ENCODE measurements at places on chromosomes 6 and 20. TPM values are rescaled to one million over a fixed set of nuclear protein-coding genes. Genes with fewer than 3 reads are reported as not detected.

The JAG1 gene
- total RNA-seq = 96.7 TPM

The RAD21L1 gene
- not detected for total RNA-seq

The PRL gene
- total RNA-seq = 0.58 TPM

The AHCY gene
- total RNA-seq = 56.8 TPM

The CTCFL gene
- 0.16 TPM for total RNA-seq

The SLC17A4 gene
- total RNA-seq = 0.10 TPM

The RGS17 gene
- total RNA-seq = 4.6 TPM

The CCN2 gene
- 99.8 TPM for total RNA-seq

The AIF1 gene
- 60.1 TPM for total RNA-seq

The RBPJL gene
- total RNA-seq = not detected

The GTSF1L gene
- not detected for total RNA-seq

The COL19A1 gene
- total RNA-seq = not detected

The CAGE1 gene
- not detected for total RNA-seq

The IP6K3 gene
- 0.13 TPM for total RNA-seq

DNA sequence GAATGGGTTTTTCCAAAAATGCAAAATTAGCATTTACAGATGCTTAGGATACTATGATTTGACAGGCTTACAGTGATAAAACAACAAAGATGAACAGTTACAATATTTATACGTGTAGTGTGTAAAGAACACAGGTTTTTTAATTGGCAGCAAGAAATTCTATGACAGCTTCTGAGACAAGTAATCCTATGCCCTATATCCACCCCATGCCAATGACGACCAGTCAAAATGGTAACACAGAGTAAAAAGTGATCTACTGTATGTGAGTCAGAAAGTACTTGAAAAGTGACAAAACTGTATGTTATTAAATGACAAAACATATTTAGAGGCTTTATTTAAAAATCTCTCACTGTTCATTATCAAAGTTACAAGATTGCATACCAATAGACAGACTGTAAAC is 99.5 kb downstream of the PRDM1 start:
- no peak for DNase-seq

- DNase-seq = no peak
Measured at GRCh38 chr20:58613061-58613854, 37.8 kb upstream of the STX16 start.

- no peak for DNase-seq
Measured at GRCh38 chr6:52138284-52138683, 47.9 kb upstream of the IL17A start.

DNA sequence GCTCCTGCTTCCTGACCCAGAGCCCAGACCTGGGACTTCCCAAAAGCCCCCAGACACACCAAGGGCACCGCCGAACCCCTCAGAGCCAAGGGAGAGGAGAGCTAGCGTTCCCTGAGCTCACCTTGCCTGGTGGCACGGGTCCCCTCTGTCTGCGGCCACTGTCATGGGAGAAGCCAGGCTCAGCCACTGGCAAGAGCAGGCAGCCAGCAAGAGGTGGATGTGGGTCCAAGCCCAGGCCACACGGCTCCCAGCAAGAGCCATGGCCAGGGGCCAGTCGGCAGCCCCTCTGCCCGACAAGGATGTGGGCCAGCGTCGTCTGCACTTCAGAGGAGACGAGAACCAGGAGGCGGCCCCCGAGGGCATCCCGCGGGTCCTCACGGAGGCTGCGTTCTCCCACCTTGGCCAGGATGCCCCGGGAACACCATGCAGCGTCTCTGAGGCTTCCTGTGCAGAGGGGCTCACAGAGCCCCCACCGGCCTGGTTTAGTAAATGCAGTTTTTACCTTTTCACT is 2.2 kb upstream of the PPDPF start:
- no peak for DNase-seq

- no peak for DNase-seq
Measured at GRCh38 chr20:46774236-46774635, 64.8 kb downstream of the SLC2A10 start.

- DNase-seq = no peak
Measured at GRCh38 chr20:57548177-57549058, 12.5 kb upstream of the PCK1 start.

DNA sequence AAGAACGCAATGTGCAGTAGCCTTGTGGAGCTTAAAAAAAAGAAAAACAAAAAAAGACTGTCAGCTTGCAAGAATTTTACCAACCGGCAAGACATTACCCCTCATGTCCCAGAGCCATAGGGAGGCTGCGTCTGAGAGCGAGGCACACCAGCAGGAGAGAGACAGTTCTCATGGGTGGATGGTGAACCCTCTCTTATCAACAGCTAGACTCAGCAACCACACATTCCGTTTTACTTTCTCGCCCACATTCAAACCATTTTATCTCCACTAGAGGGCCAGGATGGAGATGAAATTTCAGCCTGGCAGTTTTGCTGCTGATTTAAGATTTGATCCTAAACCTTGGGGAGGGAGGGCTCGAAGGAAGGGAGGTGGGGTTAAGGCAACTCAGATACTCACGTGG is 247.0 kb downstream of the ATXN1 start:
- DNase-seq = no peak

- no peak for DNase-seq
Measured at GRCh38 chr6:127077886-127078285, 40.6 kb upstream of the RSPO3 start.

- no peak for DNase-seq
Measured at GRCh38 chr20:41004531-41005360, 23.9 kb upstream of the TOP1 start.

- no peak for DNase-seq
Measured at GRCh38 chr20:45612314-45612713, 17.2 kb upstream of the WFDC10A start.

GRCh38 chr6:97841763-97842162 is 558.7 kb upstream of the MMS22L start:
- no peak for DNase-seq

DNA sequence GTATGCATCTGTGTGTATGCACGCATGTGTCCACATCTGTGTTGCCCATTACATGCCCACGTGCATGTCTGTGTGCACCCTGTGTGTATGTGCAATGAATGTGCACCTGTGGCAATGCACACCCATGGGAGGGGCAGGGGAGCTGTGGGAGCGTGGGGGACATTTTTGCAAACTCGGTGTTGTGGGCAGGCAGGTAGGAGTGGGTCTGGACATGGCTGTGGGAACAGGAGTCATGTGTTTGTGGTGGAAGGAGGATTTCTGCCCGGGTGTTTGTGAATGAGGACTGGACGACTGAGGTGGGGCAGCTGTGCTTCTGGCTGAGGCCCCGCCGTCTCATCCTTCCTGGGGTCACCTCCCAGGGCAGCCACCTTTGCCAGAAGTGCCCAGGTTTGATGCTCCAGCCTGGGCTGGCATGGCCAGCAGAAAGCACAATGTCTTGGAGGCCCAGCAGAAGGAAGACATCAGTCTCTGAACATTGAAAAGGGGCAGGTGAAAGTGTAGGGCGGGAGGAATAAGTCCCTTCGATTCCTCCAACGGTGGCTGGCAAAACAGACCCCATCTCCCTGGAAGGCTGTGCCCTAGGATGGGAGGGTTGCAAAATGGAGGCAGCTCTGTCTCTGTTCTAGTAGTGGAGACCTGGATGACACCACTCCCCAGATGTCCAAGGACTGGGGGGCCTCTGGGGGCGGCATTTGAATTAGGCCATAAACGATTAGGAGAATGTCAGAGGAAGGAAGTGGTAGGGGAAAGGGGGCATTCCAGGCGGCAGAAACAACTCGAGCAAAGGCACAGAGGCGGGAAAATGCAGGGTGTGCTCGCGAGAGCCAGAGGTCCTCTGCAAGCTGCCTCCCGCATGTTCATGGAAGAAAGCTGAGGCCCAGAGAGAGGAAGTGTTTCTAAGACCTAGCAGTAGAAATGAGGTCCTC is 19.1 kb upstream of the ARMC12 start:
- DNase-seq = no peak

DNA sequence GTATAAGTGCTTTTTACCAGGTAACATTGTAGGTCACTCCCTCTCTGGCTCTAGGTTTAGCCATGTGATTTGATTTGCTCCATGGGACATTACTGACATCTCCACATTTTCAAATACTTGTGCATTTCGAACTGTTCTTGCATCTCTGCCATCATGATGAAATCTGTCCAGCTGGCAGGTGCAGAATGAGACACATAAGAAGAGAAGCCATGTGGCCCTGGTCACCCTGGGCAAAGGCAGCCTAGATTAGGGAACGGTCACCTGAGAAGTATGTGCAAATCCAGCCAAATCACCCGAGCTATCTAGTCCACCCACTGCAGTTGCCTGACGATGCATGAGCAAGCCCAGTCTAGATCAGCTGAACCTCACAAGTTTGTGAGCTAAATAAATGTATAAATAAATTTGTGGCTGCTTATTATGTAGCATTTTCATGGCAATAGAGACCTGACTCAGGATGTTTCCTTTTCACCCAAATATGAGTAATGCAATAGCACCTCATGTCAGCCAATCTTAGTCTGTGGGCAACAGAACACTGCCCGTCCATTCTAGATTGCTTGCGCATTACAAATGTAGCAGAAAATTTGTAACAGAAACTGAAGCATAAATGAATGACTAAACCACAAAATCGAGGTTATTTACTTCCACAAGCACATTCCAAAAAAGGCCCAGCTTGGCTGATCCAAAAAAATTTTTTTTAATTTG is 115.2 kb downstream of the PAK5 start:
- DNase-seq = no peak

- no peak for DNase-seq
Measured at GRCh38 chr6:138494312-138494711, 5.0 kb downstream of the NHSL1 start.

DNA sequence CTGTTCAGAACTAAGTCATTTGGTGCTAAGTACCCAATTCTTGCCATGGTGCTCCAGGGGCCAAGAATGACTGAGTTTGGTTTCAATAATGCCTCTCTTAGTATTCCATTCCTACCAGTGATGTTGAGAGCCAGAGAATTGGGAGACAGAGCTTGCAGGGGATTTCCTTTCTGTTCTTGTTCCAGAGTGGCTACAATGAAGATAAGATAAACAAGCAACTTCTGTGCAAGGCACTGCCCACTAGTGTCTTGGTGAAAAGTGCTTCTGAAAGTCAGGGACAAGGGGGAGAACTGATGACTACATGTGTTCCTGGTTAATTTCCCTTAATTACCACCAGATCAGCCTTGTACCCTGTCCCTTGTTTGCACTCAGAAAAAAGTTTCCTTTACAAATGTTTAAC is 421.6 kb downstream of the BCKDHB start:
- no peak for DNase-seq

GRCh38 chr6:129233458-129234134 is 350.7 kb downstream of the LAMA2 start:
- no peak for DNase-seq

DNA sequence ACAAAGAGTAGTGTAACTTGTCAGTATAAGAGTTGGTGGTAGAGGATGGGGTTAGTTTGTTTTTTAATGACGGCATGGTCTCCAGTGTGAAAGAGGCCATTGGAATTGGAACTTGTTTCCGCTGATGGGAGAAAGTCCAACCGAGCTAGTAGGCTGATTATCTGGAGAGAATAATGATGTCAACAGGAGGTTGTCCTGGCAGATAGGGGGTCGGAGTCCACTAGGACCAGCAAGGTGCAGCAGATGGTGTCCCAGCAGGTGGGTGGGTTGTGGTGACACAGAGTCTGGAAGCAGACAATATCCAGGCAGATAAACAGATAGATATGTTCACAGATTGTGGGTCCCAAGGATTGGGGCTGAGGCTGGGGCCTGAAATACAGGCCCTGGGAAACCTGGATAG is 35.1 kb downstream of the PKIB start:
- no peak for DNase-seq

GRCh38 chr6:44054721-44055559 is 72.3 kb downstream of the MRPL14 start:
- DNase-seq = no peak

DNA sequence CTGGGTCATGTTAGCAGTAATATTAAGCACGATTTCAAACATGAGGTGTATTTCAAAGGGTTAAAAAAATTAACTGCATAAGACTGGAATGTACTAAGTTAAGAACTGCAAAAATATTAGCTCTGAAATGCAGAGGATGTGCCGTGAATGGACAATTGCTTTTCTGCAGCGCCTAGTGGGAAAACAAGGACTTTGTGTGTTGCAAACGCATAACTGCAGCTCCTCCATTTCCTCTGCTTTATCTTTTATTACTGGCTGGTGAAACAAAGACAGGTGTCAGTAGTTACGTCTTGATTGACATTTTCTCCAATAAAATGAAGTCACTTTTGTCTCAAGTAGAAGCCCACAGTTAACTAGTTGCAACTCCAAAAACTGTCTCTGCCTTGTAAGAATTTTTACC is 1.7 kb downstream of the PDE7B start:
- DNase-seq = no peak

DNA sequence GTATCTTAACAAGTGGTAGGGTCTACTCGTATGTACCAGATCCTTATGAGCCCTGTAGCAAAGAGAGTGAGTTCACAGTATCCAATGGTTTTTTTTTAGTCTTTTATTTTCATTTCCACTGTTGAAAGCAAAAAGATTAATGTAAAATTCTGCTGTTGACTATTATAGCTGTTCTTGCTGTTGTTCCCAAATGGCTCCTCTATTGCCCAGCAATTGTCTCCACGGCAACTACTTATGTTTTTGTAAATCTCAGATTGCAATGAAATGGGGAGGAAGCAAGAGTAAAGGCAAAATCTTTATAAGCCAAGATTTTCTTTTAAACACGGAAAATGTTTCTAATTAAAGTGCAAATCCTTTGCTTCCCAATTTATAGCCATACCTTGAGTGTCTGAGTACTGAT is 406.1 kb downstream of the EPM2A start:
- DNase-seq = no peak

DNA sequence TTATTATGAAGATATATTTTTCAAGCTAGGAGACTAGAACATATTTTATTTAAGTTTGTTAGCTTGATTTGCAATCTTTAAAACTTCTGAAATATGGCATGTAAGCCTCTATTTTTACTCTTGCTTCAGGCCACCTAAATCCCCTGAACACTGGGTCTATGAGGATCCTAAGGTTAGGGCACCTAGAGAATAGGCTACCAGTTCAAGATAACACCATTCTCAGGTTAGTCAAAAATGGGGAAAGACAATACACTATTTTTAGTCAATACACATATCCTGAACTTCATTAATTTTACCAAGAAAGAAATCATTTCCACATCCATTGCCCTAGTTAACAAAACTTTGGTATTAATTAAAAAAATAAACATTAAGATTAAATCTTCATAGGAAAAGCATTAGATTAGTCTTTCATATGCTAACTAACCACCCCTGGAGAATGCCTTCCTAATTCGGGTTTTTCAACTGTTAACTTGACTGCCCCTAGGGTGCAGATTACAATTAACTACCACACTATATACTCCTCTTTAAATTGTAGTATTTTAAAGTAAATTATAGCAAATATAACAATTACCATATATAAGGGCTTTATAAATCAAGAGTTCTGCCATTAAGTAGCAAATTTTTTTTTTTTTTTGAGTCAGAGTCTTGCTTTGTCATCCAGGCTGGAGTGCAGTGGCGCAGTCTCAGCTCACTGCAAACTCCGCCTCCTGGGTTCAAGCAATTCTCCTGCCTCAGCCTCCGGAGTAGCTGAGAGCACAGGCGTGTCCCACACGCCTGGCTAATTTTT is 6.7 kb upstream of the HSF2 start:
- no peak for DNase-seq

GRCh38 chr6:20511852-20512251 is 22.4 kb upstream of the CDKAL1 start:
- no peak for DNase-seq

All from mesenteric fat pad (tissue), 1 donor.